CD4-positive, alpha-beta T cell treated with Interleukin-6 for 4 hours (primary cell): ENCODE measurements at places on chromosomes 12 and 14.
A peak's percentile ranks its signal among the peaks of the same experiment; 100 is the strongest.

- no peak for DNase-seq
Measured at GRCh38 chr12:53096089-53096741, 1.3 kb upstream of the IGFBP6 start.

DNA sequence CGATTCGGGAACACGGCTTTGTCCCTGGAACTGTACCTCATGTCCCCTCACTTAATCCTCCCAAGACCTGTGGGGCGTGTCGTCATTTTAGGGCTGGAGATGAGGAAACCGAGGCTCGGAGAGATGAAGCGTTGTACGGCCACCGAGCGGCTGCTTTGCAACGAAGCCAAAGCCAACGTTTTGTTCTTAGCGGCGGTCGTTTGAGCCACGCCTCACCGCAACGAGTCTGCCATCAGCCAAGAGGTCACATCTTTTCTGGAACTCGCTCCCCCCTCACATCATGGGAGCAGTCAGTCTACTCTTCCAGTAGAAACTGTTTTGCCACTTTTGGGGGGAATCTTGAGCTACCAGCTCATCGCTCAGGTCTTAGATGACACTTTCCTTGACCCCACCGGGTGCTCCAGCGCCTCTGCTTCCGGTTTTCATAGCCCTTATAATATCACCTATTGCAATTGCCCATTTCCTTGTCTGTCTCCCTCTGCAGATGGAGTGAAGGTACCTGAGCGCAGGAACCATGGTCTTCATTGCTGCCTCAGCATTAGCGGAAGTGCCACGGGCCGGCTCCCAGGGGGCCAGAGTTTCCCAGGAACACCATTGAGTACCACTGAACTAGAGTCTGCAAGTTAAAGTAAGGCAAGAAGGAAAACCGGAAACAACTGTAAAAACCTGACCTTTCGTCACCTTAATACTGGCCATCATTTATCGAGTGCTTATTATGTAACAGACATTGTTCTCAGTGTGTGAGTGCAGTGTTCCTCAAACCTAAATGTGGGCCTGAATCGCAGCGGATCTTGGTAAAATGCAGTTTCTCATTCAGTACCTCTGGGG, 19.6 kb downstream of the NINJ2 start:
- peak; percentile 34 for DNase-seq

DNA sequence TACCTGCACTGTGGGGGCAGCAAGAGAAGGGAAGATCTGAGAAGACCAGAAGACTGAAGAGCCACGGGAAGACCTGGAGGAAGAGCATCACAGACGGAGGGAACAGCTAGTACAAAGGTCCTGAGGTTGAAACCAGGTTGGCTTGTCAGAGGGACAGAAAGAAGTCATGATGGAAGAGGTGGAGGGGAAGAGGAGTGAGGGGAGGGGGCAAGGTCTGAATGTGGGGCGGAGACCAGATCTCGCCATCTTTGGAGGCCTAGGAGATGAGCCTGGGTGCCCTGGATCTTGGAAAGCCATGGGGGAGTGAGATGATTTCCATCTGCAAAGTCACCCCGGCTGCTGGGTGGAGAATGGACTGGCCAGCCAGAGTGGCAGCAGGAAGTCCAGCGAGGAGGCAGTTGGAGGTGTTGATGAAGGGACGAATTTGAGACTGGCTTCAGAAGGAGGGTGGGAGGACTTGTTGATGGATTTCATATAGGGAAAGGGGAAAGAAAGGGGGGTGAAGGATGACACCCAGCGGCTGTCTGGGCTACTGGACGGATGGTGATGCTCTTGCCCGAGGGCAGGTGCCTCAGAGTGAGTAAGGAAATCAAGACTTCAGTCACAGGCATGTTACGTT, 14.6 kb upstream of the UBC start:
- no peak for DNase-seq

GRCh38 chr14:85514487-85514886, 15.5 kb upstream of the FLRT2 start:
- no peak for DNase-seq

GRCh38 chr12:24955389-24955788, 6.5 kb upstream of the BCAT1 start:
- no peak for DNase-seq

- no peak for DNase-seq
Measured at GRCh38 chr14:56237398-56237797, 119.2 kb downstream of the PELI2 start.

- no peak for DNase-seq
Measured at GRCh38 chr12:85564786-85565185, 271.4 kb downstream of the RASSF9 start.

GRCh38 chr12:67890726-67891258, 98.5 kb upstream of the IFNG-AS1 start:
- no peak for DNase-seq

DNA sequence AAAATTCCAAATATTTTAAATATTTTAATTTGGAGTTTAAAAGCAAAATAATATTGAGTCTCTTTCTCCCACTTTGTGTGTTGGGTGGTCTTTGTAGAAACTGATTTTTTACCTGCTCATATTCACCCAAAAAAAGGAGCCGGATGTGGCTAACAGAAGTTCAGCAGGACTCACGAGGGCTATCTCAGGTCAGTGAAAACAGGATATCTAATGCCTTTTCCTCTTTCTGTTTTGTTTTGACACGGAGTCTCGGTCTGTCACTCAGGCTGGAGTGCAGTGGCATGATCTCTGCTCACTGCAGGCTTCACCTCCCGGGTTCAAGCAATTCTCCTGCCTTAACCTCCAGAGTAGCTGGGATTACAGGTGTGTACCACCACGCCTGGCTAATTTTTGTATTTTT, 30.8 kb downstream of the COA8 start:
- DNase-seq: no peak

GRCh38 chr12:55725556-55725955, 3.3 kb downstream of the CD63 start:
- no peak for DNase-seq

DNA sequence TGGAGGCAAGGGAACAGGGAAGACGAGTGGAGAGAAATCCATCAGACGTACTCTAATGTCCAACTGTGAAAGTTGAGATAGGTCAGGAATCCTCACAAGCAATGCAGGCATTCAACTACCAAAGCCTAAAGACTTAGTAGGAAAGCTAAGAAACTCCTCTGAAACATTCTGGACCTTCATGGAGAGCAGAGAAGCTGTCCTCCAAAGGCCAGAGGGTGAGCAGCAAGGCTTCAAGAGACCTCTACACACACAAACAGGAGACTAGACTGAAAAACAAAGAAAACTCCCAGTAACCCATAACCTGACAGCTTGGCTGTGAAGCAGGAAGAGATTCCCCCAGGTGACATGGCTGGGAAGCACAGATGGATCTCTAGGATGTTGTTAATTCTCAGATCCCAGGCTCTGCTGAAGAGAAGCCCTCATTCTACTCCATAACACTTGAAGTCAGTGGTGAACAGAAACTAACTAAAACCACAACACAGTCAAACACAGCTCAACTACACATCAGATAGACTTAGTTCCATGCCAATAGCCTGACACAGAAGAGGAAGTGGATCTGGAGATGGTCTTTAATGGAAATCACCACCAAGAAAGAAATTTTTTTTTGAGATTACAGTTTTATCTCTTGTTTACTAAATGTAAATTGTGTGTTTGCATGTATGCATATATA, 23.2 kb upstream of the LYZ start:
- no peak for DNase-seq

DNA sequence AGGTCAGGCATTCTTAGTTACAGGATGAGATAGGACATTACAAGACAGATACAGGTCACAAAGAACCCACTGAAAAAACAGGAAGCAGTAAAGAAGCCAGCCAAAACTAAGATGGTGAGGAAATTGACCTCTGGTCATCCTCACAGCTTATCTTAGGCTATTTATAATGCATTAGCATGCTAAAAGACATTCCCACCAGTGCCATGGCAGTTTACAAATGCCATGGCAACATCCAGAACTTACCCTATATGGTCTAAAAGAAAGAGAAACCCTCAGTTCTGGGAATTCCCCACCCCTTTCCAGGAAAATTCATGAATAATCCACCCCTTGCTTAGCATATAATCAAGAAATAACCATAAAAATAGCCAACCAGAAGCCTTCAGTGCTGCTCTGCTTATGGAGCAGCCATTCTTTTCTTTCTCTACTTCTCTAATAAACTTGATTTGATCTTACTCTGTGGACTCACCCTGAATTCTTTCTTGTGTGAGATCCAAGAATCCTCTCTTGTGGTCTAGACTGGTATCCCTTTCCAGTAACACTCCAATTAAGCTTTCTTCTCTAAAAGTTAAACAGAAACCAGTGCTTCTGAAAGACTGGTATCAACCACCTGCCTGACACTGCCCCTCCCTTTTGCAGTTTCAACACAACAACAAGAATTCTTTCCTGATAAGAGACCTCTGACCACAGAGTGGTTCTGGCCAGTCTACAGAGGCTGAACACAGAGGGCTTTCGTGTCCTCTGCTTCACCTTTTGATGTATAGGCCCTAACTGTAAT, 86.9 kb downstream of the BCAT1 start:
- DNase-seq: no peak

DNA sequence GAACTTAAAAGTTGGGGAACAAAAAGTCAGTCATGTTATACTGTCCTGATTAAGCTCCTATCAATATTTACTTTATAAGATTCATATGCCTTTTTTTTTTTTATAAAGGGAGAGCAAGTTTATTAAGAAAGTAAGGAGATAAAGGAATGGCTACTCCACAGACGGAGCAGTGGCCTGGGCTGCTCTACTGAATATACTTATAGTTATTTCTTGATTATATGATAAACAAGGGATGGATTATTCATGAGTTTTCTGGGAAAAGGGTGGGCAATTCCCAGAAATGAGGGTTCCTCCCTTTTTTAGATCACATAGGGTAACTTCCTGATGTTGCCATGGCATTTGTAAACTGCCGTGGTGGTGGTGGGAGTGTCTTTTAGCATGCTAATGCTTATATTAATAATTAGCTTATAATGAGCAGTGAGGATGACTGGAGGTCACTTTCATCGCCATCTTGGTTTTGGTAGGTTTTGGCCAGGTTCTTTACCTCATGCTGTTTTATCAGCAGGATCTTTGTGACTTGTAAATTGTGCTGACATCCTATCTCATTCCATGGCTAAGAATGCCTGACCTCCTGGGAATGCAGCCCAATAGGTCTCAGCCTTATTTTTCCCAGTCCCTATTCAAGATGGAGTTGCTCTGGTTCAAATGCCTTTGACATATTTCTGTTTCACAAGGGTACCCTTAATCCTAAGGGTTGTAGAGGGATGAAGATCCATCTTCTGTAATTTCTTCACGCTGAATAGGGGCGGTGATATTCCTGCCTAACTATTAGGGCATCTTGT, 73.9 kb downstream of the OTOGL start:
- no peak for DNase-seq

GRCh38 chr14:79284621-79285020, 926.7 kb downstream of the DIO2 start:
- no peak for DNase-seq

GRCh38 chr12:118013283-118013682, 3.2 kb upstream of the RFC5 start:
- DNase-seq: no peak

DNA sequence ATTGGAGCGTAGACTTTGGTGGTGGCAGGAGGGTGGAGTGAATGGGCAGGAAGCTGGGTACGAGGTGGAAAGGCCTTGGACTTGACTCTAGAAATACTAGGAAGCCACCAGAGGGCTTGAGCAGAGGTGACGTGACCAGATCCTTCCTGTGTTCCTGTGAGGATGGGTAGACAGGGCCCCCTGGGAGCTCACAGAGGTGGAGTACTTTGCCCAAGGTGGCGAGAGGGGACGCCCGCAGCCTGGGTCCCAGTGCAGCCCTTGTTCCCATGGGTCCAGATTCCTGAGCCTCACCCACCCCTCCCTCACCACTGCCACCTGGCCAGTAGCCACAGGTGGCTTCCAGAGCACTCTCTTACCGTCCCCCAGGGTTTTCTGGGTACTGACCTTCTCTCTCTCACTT, 89.8 kb downstream of the KIF26A start:
- DNase-seq: no peak
